ENCODE measurements at places on chromosomes 1 and 21. TPM values are rescaled to one million over a fixed set of nuclear protein-coding genes. Genes with fewer than 3 reads are reported as not detected.

The IVL gene
- total RNA-seq: not detected

The LYPD8 gene
- total RNA-seq: not detected

The TMPRSS15 gene
- not detected for total RNA-seq

The TAS1R1 gene
- not detected for total RNA-seq

The GJA9 gene
- 0.10 TPM for total RNA-seq

Measured in Panc1 (cell line).